ENCODE measurements at places on chromosomes 2 and 18.

DNA sequence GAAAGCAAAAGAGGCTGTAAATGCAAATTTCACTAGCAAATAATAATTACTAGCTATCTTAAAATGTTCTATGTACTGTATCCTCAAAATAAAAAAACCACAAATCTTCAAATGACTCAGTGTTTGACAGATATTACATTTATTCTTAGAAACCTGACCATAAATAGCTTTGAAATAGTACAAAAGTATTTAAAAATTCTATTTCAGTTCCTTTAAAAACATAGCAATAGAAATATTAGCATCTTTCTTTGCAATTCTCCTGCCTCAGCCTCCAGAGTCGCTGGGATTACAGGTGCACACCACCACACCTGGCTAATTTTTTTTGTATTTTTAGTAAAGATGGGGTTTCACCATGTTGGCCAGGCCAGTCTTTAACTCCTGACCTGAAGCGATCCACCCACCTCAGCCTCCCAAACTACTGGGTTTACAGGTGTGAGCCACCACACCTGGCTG, 50.6 kb downstream of the MSH6 start:
- DNase-seq = no peak

DNA sequence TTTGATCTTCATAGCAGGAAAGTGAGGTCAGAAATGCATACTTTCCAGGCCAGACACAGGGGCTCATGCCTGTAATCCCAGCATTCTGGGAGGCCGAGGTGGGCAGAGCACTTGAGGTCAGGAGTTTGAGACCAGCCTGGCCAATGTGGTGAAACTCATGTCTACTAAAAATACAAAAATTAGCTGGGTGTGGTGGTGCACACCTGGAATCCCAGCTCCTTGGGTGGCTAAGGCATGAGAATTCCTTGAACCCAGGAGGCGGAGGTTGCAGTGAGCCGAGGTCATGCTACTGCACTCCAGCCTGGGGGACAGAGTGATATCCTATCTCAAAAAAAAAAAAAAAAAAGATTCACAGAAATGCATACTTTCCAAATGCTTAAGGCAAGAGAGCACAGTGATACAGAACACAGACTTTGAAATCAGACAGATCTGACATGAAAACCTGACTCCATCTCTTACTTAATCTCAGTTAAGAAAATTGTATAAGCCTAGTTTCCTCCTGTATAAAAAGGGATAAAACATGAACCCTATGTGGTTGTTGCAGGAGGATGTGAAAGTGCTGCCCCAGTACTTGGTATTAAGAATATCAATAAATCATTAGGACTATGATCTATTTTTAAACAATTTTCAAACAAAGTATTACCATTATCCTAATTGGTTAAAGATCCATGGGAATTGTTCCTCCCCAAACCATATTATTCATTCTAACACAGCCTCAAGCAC, 26.4 kb downstream of the COBLL1 start:
- DNase-seq = no peak

DNA sequence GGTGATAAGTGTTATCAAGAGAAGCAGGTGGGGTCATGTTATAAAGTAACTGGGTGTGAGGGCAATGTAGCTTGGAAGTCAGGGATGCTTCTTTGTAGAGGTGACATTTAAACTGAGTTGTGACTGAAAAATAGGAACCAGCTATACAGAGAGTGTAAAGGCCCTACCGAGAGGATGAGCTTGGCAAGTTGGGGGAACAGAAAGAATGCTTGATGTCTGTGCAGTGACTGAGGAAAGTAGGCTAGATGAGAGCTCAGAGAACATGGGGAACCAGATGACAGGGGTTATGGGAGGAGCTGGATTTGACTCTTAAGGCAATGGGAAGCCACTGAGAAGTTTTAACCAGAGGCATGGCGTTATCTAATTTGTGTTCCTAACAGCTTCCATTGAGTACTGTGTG, 115.3 kb downstream of the DOCK10 start:
- DNase-seq = no peak

DNA sequence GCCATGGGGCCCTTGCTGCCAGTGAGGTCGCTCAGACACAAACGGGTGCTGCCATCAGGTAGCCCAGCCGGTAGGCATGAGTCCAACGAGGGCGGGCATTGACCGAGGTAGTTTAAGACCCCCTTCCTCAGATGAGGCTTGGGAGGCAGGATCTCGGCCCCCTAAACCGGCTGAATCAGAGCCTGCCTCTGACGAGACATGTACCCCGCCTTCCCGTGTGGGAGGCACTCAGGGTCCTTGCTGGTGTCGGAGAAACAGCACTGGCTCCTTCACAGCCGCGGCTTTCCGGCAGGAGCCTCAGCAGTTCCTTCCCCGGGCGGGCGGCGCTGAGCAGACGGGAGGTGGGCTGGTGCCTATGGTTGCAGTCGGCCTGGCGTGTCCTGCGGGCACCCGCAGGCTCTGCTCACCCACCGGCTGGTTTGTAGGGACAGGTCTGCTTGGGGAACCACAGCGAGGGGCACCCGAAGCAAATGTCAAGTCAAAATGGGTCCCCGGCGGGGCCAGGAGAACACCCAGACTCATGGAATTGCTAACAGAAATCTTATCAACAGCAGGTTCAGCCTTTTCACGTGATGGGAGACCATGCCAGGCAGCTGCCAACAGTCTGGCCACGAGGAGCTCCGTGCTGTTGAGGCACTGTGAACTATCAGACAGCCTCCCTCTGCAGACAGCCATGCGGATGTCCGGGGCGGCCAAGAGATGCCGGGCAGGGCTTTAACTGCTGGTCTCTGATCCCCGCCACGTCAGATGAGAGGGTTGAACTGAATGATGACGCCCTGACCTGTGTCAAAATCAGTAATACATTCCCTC, 2.8 kb downstream of the KCNG2 start:
- no peak for DNase-seq

DNA sequence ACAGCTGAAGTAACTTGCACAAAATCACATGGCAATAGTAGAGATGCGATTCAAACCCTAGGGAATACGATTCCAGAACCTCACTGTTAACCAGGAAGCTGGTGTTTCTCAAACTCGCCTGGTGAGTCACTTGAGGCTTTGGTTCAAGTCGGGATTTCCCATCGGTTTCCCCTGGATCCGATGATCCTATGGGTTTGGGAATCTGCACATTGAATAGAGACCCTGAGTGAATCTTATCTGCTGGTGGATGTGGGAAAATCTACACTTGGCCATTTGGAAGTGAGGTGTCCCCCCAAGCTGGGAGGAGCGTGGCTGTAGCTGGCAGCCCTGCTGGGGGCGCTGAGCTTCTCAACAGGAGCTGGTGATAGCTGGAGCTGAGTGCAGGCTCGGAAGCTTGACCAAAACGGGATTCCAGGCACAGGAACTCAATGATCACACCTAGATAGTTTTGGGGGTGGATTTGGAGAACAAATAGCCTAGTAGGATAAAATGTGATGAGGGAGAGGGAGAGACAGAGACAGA, 135.4 kb downstream of the PRKCE start:
- DNase-seq = no peak

- no peak for DNase-seq
Measured at GRCh38 chr2:109136542-109136941, 7.5 kb downstream of the SH3RF3 start.

DNA sequence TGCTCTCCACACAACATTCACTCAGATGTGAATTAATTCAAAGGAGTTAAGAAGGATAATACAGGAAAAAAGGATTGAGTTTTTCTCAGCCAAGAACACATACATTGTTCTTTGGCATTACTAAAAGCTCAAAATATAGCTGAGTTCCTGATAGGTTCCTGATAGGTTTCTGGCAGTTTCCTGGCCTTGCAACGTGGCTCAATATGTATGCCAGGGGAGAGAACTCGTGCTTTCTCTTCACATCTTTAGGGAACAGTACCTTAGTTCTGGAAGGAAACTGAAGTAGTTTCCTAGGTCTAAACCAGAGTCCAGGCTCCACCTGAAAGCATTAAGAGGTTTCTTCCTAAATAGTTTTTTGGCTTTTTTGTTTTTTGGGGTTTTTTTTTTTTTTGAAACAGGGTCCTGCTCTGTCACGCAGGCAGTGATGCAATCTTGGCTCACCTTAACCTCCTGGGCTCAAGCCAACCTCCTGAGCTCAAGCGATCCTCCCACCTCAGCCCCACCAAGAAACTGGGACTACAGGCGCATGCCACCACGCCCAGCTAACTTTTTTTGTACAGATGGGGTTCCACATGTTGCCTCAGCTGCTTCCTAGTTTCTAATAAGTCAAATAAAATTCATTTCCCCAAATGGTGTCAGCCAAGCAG, 42.8 kb downstream of the ESCO1 start:
- DNase-seq = no peak

DNA sequence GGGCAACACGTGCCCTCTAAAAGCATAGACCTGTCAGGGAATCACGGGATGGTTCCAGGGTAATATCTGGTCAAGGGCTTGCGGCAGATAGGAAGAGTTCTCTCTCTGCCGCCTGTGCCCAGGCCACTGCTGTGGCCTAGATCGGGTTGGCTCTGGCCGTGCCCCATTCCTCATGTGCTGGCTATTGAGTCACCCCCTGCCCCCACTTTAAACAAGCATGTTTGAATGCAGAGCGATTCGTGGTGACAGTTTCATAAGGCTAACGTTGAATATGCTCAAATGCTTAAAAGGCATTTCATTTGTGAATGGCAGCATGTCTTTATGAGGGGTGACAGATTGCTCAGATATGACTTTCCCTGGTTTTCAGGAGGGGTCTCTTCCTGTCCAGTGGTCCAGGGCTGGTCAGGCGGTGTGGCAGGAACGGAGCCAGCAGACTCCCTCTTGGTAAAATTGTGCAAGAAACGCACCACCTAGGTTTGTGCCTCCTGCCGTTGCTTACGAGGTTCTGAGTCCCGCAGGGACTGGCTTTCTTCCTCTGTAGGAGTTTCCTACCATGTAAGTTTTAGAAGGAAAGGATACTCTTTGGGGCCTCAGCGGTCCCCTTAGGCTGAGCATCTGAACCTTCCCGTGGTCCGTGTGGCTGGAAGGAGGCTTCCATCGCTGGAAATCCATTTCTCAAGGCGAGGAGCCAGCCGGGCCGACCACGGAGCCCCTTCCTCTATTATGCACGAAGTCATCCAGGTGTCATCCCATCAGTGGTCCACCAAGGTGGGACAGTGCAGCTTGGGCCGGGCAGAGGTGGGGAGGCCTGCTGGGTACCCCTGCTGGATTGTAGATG, 50.2 kb downstream of the AGAP1 start:
- no peak for DNase-seq

GRCh38 chr2:44772131-44772530, 169.4 kb upstream of the SIX3 start:
- DNase-seq = no peak

DNA sequence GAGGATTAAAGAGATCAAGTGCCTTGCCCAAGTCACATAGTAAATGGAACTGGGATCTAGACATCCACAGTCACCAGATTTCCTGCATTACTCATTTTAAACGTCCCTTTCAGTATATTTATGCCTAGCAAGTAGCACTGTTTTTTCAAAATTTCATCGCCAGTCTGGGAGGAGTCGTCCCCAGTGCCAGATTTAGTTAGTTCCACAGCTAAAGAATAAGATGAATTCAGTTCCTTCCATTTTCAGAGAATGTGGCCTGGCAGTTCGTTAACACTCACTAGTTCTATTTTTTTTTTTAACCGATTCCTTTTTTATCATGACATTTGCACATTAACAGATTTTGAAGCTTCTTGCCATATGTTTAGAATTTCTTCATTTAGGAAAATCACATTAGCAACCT, 11.2 kb downstream of the GRP start:
- DNase-seq = no peak

DNA sequence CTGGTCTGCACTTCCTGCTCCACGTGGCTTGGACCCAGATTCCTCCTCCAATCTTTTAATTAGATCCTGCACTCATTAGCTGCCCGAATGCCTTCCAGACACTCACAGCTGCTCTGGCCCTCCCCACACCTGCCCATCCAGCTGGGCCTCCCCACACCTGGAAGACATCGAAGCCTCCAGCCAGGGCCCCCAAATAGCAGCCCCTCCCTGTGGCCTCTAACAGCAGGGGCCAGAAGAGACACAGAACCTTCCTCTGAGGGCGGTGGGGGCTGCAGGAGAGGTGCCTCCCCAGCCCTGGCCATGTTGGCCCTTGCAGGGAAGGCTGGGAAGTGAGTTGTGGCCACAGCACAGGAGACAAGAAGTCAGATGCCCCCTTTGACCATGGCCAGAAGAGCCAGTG, 252.8 kb downstream of the DYSF start:
- no peak for DNase-seq

- DNase-seq = no peak
Measured at GRCh38 chr2:84940088-84940470, 30.9 kb upstream of the KCMF1 start.

GRCh38 chr2:119678021-119678656, 862 bp upstream of the TMEM177 start:
- no peak for DNase-seq

GRCh38 chr2:237242091-237242536, 156.4 kb downstream of the COPS8 start:
- no peak for DNase-seq

- no peak for DNase-seq
Measured at GRCh38 chr2:128684523-128684922, 365.9 kb upstream of the HS6ST1 start.

DNA sequence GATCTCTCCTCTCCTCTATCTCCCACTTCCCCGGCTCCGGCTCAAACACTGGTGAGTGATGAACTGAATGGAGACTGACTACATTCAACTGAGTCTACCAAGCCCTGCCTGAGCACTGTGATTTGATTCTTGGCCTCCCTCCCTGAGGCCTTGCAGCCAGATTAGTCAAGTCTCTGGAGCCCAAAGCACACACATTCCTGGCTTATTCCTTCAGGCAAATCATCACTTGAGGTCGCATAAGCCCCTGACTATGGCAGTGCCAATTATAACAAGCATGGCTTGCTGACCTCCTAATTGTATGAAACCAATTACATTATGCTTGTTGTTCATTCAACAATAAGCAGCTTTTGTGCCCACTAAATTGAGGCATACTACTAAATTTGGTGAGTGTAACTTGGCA, 34.6 kb downstream of the EFEMP1 start:
- no peak for DNase-seq

GRCh38 chr2:48423376-48423775, 106.6 kb upstream of the STON1 start:
- no peak for DNase-seq

GRCh38 chr2:147644491-147644890, 200.3 kb upstream of the ACVR2A start:
- no peak for DNase-seq

- no peak for DNase-seq
Measured at GRCh38 chr2:13652531-13653313, 936.0 kb downstream of the TRIB2 start.

GRCh38 chr2:232924433-232924832, 54.4 kb downstream of the SNORC start:
- no peak for DNase-seq

DNA sequence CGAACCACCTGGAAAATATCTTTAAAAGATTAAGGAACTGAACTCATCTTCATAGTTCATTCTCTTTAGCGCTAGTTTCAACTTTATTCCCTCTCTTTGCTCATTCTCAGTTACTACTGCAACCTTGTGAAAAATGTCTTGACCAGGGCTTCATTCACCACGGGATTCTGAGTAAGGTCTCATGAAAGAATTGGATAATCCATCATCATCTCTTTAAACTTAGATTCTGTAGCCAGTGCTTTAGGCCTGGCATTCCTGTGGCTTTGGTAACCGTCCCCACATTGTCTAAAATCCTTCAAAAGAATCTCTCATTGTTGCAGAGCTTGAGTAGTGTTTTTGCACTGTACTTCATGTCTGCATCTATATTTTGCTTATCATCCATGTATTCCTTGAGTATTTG, 229.5 kb downstream of the ETAA1 start:
- no peak for DNase-seq

GRCh38 chr18:47404845-47405244, 153.4 kb upstream of the SKOR2 start:
- no peak for DNase-seq

All from activated CD8-positive, alpha-beta memory T cell treated with anti-CD3 and anti-CD28 coated beads for 1 hour (primary cell).